Stimulated activated naive CD4-positive, alpha-beta T cell treated with Interleukin-2 at 50 U/mL for 16 hours (primary cell): ENCODE measurements at places on chromosomes 16 and 17.

- DNase-seq, result no peak
Measured at GRCh38 chr16:49466529-49466831, 92.9 kb downstream of the C16orf78 start.

- DNase-seq, result no peak
Measured at GRCh38 chr17:68457168-68457538, at the start of gene WIPI1. Gene WIPI1, minus strand, starts transcription at chr17:68457496. Its CDS starts 75 bp downstream, at chr17:68457421.

DNA sequence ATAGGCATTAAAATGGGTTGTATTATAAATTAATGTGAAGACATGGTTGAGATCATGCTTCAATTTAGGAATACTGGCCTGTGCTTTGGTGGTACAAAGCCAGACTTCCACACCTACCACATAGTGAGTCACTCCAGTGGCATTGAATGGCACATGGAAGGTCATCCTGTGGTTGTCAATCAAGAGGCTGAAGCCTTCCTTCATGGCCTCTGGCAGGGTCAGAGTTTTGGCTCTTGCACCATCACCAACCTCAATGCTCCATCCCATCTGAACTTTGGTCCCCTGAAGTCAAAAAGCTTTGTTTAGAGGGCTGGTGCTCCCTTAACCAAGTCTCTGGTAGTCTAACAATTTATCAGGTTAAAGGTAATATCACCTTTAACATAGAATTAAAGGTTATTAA lies 6.1 kb downstream of the ZP2 start:
- DNase-seq, result no peak

DNA sequence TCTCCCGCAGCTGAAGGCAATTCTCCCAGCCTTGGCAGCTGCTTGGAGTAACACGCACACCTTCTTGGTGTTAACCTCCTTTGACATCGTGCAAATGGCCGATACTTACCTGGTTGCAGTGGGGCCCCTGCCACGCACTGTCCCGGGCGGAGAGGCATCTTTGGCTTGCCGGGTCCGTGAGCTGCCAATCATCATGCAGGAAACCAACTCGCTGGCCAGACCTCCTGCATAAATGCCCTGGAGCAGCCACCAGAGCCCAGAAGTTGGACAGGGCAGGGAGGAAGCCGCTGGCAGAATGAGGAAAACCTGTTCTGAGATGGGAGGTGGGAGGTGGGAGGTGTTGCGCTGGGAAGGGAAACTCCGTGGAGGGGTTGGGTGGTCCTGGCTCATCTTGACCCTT lies 41.7 kb upstream of the CREBBP start:
- DNase-seq, result no peak

- no peak for DNase-seq
Measured at GRCh38 chr16:72878301-72879269, 169.3 kb downstream of the ZFHX3 start.

DNA sequence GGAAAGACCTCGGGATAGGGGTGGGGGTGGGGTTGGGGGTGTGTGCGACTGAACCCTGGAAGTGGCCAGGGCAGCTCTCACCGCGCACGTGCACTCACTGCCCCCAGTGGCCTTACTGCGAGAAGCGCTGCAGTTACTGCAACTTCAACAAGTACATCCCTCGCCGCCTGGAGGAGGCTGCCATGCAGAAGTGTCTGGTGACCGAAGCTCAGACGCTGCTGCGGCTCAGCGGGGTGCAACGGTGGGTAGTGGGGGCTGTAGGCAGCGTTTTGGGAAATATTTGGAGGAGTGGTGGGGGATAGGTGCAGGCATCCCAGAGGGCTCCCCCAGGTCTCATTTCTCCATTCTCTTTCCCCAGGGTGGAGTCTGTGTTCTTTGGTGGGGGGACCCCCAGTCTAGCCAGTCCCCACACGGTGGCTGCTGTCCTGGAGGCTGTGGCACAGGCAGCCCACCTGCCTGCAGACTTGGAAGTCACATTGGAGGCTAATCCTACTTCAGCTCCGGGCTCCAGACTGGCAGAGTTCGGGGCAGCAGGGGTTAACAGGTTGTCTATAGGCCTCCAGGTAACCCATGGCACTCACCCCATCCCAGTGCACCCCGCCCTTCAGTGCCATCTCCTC lies 972 bp downstream of the RSAD1 start:
- DNase-seq, result peak; percentile 64

DNA sequence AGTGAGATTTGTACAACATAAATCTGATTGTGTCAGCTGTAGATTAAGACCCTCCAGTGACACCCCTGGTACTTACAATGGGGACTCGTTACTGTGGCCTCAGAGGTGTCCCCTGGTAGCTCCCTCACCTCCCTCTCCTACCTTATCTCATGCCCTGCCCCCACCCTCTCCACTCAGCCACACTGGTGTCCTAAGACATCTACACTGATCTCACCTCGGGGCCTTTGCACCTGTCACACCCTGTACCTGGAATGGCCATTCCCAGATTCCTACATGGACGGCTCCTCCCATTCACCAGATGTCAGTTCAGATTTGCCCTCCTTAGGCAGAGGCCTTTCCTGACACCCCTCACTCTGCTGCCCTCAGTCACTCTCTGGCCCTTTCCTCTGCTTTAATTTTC lies 319.3 kb downstream of the CPPED1 start:
- DNase-seq, result no peak
